Stimulated activated CD4-positive, alpha-beta T cell treated with anti-CD3 and anti-CD28 coated beads, Interleukin-2, amount 100 ng/mL, for 48 hours (primary cell): ENCODE measurements at places on chromosomes 11 and 22.
A peak's percentile ranks its signal among the peaks of the same experiment; 100 is the strongest.

DNA sequence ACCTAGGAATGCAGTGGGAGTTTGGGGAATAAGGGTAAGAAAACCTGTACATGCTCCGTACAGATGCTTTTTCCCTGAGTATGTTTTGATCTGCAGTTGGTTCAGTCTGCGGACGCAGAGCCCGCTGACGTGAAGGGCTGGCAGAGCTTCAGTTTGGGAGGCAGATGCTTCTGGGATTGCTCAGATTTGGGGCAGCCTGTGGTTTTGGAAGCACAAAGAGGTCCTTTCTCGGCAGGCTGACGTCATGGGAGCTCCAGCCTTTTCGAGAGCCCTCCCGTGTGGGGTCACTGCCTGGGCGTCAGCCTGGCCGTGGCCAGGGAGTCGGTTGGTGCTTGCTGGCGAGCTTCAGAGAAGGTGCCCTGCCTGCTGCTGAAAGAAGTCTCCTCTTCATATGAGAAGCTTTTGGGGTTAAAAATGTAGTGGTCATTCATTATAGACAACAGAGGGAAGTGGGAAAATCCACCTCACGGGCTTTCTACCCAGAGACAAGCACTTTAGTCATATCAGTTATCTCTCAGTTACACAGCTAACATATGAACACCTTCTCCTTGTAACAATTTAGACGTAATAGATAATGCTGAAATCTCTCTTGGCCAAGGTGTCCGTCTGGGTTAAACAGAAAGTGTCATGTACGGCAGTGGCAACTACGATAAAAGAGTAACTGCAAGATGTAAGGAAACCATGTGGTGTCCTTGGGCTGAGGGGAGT, 26.8 kb downstream of the TPCN2 start:
- no peak for DNase-seq

GRCh38 chr11:79396674-79397073, 44.2 kb downstream of the TENM4 start:
- DNase-seq: no peak

DNA sequence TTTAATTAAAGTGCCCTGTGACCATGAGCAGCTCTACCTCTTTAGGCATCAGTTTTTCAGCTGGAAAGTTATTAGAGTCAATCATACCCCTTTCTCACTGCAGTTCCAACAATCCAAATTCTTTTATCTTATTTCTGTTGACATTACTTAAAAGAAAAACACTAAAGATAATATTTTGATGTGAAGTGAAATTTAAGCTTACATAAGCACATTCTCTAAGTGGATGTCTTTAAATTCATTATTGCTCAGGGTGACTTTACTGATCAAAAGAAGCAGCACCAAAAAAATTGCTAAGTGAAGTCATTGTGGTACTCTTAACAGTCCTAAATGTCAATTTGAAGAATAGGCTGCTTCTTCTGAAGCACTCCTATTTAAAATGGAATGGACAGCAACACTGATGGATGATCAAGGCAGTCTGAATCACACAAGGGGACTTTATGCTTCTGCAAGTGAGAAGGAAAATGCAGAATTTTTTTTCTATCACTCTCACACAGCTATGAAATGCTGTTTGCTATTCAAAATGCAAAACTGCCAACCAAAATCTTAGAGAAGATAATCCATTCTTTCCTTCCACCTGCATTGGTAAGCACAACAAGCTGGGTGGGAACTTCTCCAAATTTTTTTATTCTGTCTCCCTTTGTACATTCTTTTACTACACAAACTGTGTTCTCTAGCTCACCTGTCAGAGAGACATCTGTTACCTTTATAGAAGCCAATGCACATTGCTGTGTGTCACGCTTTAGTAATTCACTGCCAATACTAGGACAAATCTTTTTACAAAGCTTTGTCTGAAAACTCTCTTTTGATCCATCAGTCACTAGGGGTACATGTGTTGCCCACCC, 179.9 kb downstream of the GRIA4 start:
- DNase-seq: no peak

GRCh38 chr11:79019277-79019676, 421.6 kb downstream of the TENM4 start:
- DNase-seq: no peak

GRCh38 chr11:63532799-63533475, 3.7 kb upstream of the PLAAT4 start:
- no peak for DNase-seq

DNA sequence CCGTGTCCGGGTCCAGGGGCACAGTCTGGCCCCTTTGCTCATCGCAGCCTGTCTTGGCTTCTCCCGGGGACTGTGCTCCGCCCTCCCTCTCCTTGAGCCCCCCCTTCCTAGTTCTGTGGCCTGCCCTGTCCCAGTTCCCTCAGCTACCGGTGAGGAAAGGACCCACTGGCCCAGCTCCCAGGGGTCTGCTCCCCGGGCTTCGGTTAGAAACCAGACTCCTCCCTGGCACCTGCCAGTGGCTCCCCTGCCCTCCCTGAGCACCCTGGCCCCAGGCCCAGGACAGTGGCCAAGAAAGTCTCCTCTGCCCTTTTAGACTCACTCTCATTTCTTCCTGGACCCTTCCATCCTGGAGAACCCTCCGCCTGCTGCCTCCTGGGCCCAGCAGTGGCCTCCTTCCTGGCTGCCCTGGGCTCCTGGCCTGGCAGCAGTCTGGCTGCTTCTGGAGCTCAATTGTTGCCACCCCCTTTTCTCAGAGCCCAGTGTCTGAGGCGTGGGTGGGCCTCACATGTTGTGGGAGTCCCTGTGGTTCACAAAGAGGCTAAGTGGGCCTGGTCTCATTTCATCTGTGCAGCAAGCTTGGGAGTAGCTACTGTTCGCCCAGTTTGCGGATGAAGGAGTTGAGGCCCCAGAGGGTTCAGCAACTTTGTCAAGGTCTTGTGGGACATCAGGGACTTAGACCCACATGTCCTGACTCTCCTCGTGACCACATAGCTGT, 12.6 kb downstream of the PRDM11 start:
- no peak for DNase-seq

- no peak for DNase-seq
These were observed 9.1 kb upstream of the CCDC179 start for GRCh38 chr11:22869325-22869724.

DNA sequence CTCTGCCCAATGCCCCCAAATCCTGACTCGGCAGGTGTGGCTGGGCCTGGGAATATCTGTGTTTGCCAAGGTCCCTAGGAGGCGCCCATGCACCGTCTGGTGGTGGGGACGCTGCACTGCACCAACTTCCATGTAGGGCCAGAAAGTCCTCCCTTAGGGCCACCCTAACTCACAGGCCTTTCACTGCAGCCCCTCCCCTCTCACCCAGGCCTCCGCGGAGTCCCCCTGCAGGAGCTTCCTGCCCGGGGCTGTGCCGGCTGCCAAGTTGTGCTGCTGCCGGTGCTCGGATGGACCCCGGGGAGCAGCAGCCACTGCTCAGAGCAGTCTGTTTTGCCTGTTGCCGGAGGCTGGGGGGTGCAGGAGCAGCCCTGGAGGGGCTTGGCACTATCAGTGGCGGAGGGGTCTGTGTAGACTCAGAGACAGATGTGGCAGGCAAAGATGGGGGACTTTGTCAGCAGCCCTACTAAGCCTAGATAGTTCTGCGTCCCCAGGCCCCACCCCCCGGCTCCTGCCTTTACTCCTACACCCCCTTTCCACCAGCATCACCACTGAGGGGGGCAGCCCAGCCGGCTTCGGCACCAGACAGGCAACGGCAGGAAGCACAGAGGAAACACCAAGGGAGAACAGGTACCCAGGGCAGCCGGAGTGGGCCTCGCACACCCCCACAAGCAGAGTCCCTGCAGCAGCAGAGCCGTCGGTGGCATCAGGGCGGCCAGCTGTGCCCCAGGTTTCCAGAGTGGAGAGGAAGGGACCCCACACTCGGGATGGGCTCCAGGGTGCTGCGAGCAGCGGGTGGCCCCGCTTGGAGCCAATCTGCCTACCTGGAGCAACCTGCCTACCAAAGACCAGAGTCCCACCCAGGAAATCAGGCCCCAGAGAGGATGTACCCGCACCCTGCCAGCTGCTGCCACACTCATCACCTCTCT, 124.3 kb downstream of the TRIM29 start:
- peak; percentile 5 for DNase-seq

- DNase-seq: no peak
These were observed 117.6 kb upstream of the CRYBB3 start for GRCh38 chr22:25082096-25082495.

DNA sequence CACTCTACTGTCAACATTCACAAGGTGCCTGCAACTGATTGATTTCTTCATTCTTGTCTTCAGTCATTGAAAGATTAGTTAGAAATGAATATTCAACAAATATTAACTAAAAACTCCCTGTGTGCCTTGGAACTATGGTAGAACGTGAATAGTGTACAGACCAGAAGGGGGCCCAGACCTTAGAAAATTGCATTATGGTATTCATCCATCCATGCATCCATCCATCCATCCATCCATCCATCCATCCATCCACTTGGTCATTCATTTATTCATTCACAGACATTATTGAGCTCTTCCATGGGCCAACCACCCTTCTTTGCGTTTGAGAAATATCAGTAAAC, 10.2 kb upstream of the ACCSL start:
- DNase-seq: no peak

GRCh38 chr22:40263191-40263590, 83.1 kb upstream of the ADSL start:
- DNase-seq: no peak

DNA sequence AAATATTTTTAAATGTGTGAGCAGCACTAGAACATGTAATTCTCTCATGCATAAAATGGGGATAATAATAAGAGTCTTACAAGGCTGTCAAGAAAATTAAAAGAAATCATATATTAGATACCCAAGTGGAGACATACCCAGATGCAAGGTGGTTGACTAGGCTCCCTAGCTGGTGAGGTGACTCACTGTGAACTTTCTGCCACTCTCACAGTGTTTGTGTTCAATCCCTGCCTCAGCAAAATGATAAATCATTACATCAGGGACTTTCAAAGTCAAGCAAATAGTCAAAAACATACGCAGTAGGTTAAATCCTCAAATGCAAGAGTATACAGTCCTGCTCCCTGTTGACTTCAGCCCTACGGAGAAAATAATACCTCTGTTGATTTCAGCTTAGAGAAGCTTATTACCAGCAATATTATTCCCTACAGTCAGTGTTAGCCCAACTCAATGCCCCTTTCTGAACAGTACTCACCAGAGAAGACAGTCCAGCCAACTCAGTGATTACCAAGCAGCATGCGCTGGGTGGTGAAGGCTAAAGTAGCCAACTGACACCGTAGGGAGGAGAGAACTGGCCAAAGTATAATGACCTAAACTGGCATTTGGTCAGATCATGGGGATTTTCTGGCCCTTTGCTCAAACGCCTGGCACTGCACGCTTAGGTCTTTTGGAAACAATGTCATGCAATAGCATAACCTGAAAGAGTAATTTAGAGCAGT, 73.1 kb upstream of the BARX2 start:
- DNase-seq: no peak

DNA sequence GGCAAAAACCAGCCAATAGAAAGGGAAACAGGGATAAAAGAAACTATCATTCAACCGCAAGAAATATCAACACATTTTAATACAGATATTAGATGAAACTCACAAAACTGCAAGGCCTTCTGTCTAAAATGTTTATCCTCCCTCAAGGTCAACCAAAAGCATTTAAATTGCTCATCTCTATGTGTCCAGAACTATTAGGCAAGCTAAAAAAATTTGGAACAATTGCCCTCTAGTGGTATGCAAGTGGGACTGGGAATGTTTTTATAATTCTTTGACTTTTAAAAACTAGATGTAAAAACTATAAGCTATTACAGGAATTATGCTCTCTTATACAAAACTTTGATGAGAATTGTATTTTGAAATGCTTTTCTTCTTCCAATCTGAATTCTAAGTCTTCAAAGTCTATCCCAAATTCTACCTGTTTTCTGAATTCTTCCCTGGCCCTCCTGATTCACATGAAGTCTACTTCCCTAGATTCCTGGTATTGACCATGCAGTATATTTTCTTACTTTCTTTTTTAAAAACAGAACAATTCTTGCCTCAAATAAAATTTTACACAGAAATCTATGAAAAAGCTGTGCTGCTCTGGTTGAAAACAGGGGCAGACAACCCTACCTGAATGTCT, 4.9 kb downstream of the CWC15 start:
- DNase-seq: no peak

GRCh38 chr11:114180301-114181055, 115.7 kb upstream of the NNMT start:
- no peak for DNase-seq

GRCh38 chr11:76419896-76420295, 24.9 kb upstream of the EMSY start:
- no peak for DNase-seq

- DNase-seq: no peak
These were observed 62.1 kb downstream of the GRK3 start for GRCh38 chr22:25626624-25626990.

DNA sequence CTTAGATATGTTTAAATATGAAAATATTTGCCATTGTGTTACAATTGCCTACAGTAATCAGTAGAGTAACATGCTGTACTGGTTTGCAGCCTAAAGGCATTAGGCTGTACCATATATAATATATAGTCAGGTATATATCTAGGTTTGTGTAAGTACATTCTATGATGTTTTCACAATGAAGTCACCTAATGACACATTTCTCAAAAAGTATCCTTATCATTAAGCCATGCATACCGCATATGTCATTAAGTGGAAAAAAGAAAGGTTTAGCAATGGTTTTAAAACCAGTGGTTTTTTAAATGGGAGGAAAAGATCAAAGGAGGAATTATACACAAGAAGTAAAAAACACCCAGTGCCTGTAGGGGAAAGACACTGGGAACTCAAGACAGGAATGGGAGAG, 122.7 kb downstream of the RBFOX2 start:
- DNase-seq: no peak

DNA sequence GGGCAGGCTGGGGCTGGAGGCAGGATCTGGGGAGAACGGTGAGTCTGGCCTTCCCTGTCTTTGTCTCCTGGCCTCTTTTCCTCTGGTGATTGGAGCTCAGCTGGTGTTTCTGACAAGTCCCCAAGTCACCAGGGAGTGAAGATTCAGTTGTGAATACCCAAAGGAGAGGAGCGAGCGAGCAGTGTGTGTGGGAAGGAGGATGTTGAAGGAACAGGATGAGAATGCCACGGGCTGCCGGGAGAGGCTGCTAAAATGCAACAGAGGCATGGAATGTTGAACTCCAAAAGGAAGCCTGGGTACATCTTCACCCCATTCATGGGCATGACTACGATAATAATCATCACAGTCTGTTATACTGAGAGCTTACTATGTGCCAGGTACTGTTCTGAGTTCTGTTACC, 163.3 kb downstream of the CEP164 start:
- no peak for DNase-seq

GRCh38 chr22:47139790-47140119, 377.3 kb downstream of the TBC1D22A start:
- no peak for DNase-seq

- DNase-seq: no peak
These were observed 3.0 kb downstream of the LRP5 start for GRCh38 chr11:68315171-68315920.

DNA sequence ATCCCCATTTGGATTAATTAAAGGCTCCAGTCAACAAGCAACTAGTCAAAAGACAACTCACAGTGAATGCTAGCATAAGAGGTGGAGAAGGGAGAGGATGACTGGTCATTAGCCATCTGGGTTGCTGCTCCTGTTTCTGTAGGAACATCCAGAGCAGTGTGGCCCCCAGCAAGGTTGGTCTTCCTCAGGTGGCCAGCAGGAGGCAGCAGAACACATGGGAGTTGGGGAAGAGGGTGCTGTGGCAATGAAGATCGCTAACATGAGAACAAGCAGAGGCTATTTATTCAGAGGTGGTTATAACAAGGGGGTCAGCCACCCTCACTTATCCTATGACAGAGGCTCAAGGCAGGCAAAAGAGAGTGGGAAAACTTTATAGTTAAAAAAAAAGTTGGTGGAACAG, 21.3 kb downstream of the IZUMO1R start:
- peak; percentile 39 for DNase-seq

GRCh38 chr11:94815705-94816344, 47.7 kb downstream of the AMOTL1 start:
- DNase-seq: no peak

- no peak for DNase-seq
These were observed 77.8 kb upstream of the LINC01488 start for GRCh38 chr11:69403556-69404215.
